ENCODE measurements at places on chromosomes 4 and X. TPM values are rescaled to one million over a fixed set of nuclear protein-coding genes. Genes with fewer than 3 reads are reported as not detected.

TNIP3 gene
- total RNA-seq: 0.15 TPM

UGT2A1 gene
- total RNA-seq: not detected

ZMAT1 gene
- 19.8 TPM for total RNA-seq

CXCR3 gene
- 6.4 TPM for total RNA-seq

CLOCK gene
- 12.9 TPM for total RNA-seq

All from activated B cell treated with CpG ODN at 0.5 μM for 24 hours (primary cell).